ENCODE measurements at places on chromosomes 4 and X. TPM values are rescaled to one million over a fixed set of nuclear protein-coding genes. Genes with fewer than 3 reads are reported as not detected.

The ZNF330 gene
- total RNA-seq, result 39.9 TPM

The UNC5C gene
- 17.4 TPM for total RNA-seq

The RXFP1 gene
- total RNA-seq, result not detected

The GIMD1 gene
- not detected for total RNA-seq

The CFI gene
- 1.1 TPM for total RNA-seq

The SERPINA7 gene
- not detected for total RNA-seq

The VCX3A gene
- not detected for total RNA-seq

The ERAS gene
- not detected for total RNA-seq

The ANXA10 gene
- 1.2 TPM for total RNA-seq

The RASSF6 gene
- total RNA-seq, result 0.02 TPM

The BRS3 gene
- not detected for total RNA-seq

The RTL3 gene
- not detected for total RNA-seq

The DNAAF6 gene
- not detected for total RNA-seq

The MAGEA9B gene
- total RNA-seq, result not detected

The SCML2 gene
- total RNA-seq, result 5.8 TPM

The POU3F4 gene
- not detected for total RNA-seq

The NAA11 gene
- total RNA-seq, result not detected

The INTS6L gene
- 0.14 TPM for total RNA-seq

The RAB33A gene
- not detected for total RNA-seq

The PRICKLE3 gene
- 2.8 TPM for total RNA-seq

The DRP2 gene
- 0.10 TPM for total RNA-seq

The NLGN3 gene
- total RNA-seq, result 0.22 TPM

The DKK2 gene
- total RNA-seq, result not detected

The TENT5D gene
- not detected for total RNA-seq

The CSAG1 gene
- total RNA-seq, result not detected

The UBE2K gene
- 22.5 TPM for total RNA-seq

The PAGE5 gene
- total RNA-seq, result 3.0 TPM

The WNK3 gene
- total RNA-seq, result 3.3 TPM

The TLR6 gene
- 8.1 TPM for total RNA-seq

The RASL11B gene
- total RNA-seq, result not detected

The DDX60 gene
- 6.8 TPM for total RNA-seq

The FAAH2 gene
- total RNA-seq, result not detected

The S100P gene
- not detected for total RNA-seq

The RRH gene
- total RNA-seq, result not detected

The HS3ST1 gene
- total RNA-seq, result not detected

The XAGE1B gene
- 1.3 TPM for total RNA-seq

The SH3TC1 gene
- 10.0 TPM for total RNA-seq

The PPARGC1A gene
- total RNA-seq, result 2.1 TPM

The ETNPPL gene
- not detected for total RNA-seq

The TMEM156 gene
- 0.19 TPM for total RNA-seq
